Dermis blood vessel endothelial cell (primary cell): ENCODE measurements at places on chromosomes 16 and 17. TPM values are rescaled to one million over a fixed set of nuclear protein-coding genes. Genes with fewer than 3 reads are reported as not detected.

The TBC1D3H gene
- not detected in 2 replicates for total RNA-seq

The CCL3 gene
- not detected in 2 replicates for total RNA-seq

The HOXB9 gene
- 0.47 and 1.0 TPM in 2 replicates for total RNA-seq

The HAP1 gene
- 0.23 and 0.68 TPM in 2 replicates for total RNA-seq
